Pancreas (tissue), 10 donors: ENCODE measurements at places on chromosomes 1 and 21. TPM values are rescaled to one million over a fixed set of nuclear protein-coding genes. Genes with fewer than 3 reads are reported as not detected.

Gene CLCA4
- 0.19 TPM for polyA plus RNA-seq

- no peaks in the 10 kb centered on the region for H3K4me1 ChIP-seq
- H3K36me3 ChIP-seq: no peaks in the 10 kb centered on the region
- H3K27me3 ChIP-seq: no peaks in the 10 kb centered on the region
- H3K4me3 ChIP-seq: no peak overlapping the region
- H3K27ac ChIP-seq: no peak overlapping the region
Observed at GRCh38 chr1:103162360-103162759, 54.0 kb upstream of the COL11A1 start.

DNA sequence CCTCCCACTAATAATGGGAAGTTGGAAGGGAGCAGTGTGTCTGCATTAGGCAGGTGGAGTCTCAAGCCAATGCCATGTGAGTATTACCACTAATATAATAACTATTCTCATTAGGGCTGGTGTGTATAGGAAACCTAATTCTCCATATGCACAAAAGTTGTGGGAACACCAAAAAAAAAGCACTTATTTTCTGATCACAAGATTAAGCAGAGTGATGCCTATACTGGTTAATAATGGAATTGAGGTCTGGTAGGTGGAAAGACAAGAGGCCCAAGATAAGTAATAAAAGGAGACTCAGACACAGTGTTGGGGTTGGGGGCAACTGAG lies 7.0 kb upstream of the NPL start:
- H3K36me3 ChIP-seq: no peaks in the 10 kb centered on the region
- H3K4me1 ChIP-seq: no peaks in the 10 kb centered on the region
- H3K27me3 ChIP-seq: no peaks in the 10 kb centered on the region
- no peak overlapping the region for H3K27ac ChIP-seq
- no peak for DNase-seq

DNA sequence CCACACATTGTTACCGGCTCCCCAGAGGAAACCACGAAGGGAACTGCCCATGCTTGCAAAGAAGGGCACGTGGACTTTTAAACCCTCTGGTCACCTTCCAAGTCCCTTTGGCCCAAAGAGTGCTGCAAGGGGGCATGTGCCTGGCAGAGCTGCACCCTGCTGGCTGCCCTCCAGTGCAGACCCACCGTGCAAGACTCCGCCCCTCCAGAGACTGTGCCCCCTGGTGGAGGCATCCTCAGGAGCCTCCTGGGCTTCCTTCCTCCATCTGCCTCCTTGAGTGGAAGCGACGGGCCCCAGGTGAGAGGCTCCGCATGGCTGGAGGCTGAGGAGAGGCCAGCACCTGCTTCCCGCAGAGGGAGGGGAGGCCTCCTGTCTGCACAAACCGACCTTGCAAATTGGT lies 100.6 kb downstream of the CRYAA start:
- H3K4me1 ChIP-seq: no peaks in the 10 kb centered on the region
- H3K36me3 ChIP-seq: no peaks in the 10 kb centered on the region
- H3K27ac ChIP-seq: no peak overlapping the region
- no peaks in the 10 kb centered on the region for H3K27me3 ChIP-seq

GRCh38 chr1:47805921-47806361 lies 191.2 kb downstream of the TRABD2B start:
- no peak overlapping the region for H3K4me3 ChIP-seq
- no peaks in the 10 kb centered on the region for H3K27me3 ChIP-seq
- no peak overlapping the region for H3K27ac ChIP-seq

Gene PHLDA3
- 10.8 TPM for polyA plus RNA-seq

GRCh38 chr1:91026320-91026719 lies 4.5 kb upstream of the ZNF644 start:
- H3K4me3 ChIP-seq: no peak overlapping the region
- no peaks in the 10 kb centered on the region for H3K36me3 ChIP-seq
- H3K27me3 ChIP-seq: no peaks in the 10 kb centered on the region
- no peak for DNase-seq
- H3K27ac ChIP-seq: no peak overlapping the region

DNA sequence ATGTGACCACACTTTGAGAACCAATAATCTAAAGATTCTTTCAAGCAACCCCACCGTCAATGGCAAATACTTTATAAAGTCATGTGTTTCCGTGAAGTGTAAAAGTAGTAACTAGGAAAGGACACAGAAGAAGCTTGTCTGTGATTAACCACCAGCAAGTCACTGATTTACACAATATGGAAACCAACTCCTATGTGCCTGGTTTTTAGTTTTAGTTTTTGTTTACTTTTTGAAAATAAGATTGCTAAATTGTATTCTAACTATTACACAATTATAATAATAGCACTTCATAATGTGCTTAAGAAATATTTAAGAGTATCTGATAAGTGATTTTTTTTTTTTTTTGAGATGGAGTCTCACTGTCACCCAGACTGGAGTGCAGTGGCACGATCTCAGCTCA lies 13.0 kb downstream of the FMO2 start:
- DNase-seq: no peak
- no peaks in the 10 kb centered on the region for H3K36me3 ChIP-seq
- H3K27me3 ChIP-seq: no peaks in the 10 kb centered on the region
- no peaks in the 10 kb centered on the region for H3K4me1 ChIP-seq

DNA sequence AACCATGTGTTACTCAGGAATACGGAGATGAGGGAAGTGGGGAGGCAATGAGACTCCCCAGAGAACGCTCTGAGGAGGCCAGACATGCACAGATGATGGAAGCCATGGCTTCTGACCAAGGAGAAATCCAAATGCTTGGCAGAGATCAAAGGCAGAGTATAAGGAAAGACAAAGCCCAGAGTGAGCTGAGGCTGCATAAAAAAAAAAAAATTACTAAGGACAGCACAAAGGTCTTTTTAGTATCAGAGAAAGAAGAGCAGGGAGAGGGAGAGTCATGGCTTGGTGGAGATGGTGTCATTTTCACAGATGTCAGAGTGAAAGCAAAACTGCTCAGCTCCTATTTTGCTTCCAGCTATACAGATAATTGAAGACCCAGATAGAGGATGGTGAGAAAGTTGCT lies 8.1 kb upstream of the NCF2 start:
- DNase-seq: no peak
- H3K36me3 ChIP-seq: no peaks in the 10 kb centered on the region
- no peak overlapping the region for H3K4me3 ChIP-seq
- no peak overlapping the region for H3K27ac ChIP-seq
- H3K4me1 ChIP-seq: no peaks in the 10 kb centered on the region

DNA sequence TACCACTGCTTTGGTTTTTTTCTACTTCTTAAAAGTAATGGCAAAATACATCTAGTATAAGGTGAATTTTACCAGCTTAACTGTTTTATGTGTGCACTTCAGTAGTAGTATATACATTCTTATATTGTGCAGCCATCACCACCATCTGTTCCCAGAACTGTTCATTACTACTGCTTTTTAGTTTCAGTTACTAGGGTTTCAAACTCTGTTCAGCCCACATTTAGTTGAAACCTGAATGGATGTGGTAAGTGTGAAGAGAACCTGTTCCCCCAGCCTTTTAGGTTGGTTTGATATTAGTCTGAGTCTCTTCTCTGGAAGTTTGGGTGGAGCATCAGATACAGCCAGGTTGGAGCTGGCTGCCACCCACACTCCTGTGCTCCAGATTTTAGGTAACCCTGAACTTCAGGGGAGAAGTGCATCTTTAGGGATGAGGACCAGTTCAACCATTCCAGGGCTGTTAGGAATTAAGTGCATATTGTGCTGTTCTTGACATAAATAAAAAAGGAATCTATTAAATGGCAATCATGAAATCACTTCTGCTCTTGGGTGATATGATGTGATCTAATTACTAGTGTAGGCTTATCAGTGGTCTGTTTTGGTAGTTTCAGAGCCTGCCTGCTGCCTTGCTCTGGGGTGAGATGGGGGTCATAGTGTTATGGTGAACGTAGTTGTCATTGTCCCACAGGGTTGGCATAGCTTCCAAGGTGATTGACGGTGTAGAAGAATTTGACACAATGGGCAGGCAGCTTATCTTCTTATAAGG lies 32.1 kb downstream of the URB2 start:
- H3K4me3 ChIP-seq: no peak overlapping the region
- H3K36me3 ChIP-seq: peaks cover 3% of the 10 kb centered on the region
- no peak overlapping the region for H3K27ac ChIP-seq
- DNase-seq: no peak

GRCh38 chr1:91552091-91552490 lies 51.4 kb downstream of the CDC7 start:
- no peaks in the 10 kb centered on the region for H3K4me1 ChIP-seq
- no peak overlapping the region for H3K4me3 ChIP-seq
- no peak for DNase-seq
- H3K27me3 ChIP-seq: no peaks in the 10 kb centered on the region
- no peak overlapping the region for H3K27ac ChIP-seq

DNA sequence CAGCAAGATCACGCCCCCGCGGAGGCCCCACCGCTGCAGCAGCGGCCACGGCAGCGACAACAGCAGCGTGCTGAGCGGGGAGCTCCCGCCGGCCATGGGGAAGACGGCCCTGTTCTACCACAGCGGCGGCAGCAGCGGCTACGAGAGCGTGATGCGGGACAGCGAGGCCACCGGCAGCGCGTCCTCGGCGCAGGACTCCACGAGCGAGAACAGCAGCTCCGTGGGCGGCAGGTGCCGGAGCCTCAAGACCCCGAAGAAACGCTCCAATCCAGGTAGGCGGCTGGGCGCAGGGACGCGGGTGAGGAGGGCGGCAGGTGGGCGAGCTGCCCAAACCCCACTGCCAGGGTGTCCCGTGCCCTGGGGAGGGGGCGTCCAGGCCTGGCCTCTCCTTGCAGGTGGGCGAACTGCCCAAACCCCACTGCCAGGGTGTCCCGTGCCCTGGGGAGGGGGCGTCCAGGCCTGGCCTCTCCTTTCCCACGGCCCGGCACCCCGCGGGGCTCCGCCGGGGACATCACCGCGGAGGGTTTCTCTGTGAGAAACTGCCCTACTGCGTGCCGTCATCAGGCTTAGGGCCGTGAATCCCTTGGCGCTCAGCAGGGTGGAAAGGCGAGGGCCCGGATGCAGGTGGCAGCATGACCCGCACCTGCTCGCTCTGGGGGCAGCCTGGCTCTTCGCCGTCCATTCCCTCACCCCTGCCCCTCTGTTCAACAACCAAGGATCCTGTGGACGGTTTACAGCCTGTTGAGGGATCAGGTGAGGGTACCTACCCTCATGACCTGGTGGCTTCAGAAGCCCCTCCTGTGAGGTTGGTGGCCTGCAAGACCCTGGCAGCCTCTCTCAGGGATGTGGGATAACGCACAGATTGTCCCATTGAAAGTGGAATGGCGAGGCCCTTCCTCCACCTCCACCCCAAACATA lies 534.0 kb downstream of the KIF26B start:
- H3K27me3 ChIP-seq: no peaks in the 10 kb centered on the region
- no peak overlapping the region for H3K27ac ChIP-seq
- H3K4me3 ChIP-seq: no peak overlapping the region
- no peak for DNase-seq
- H3K4me1 ChIP-seq: no peaks in the 10 kb centered on the region
- H3K36me3 ChIP-seq: no peaks in the 10 kb centered on the region

Gene KCNJ9
- polyA plus RNA-seq: 0.02 TPM

DNA sequence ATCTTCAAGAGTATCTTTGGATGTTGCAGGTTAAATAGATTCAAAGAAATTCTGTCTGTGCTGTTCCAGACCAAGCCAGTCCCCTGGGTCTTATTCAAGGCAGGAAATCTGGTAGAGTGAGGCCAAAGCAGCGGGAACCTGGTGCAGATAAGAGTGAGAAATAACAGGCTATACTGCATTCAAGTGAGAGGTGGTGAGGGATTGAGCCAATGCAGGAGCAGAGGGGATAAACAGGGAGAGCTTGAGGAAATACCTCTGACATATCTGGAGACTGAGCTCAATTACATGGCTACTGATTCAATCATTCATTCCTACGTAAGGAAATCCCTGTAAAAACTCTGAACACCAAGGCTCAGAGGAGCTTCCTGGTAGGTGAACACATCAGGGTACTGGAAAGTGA lies 17.2 kb upstream of the PSMA5 start:
- H3K27ac ChIP-seq: no peak overlapping the region
- no peak overlapping the region for H3K4me3 ChIP-seq
- H3K4me1 ChIP-seq: no peaks in the 10 kb centered on the region
- no peak for DNase-seq
- no peaks in the 10 kb centered on the region for H3K27me3 ChIP-seq

DNA sequence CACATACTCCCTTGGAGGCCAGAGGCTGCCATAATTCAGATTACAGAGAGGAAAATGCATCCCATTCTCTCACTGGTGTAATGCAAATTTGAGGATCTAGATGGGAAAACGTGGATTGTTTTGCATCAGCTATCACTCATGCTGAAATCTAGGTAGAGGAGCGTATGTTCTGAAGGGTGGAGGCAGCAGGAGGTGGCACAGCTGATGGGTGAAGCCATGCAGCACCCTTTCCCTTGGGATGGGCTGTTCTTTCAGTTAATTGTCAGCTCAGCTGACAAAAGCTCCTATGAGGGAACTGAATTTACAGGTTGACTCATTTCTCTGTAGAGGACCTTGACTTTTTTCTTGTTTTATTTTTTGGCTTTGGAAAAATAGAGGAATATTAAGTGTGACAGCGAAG lies 41.8 kb downstream of the CAMTA1 start:
- H3K4me3 ChIP-seq: no peak overlapping the region
- no peak for DNase-seq
- H3K27ac ChIP-seq: peak overlapping the region; percentile 57
- peaks cover 22% of the 10 kb centered on the region for H3K4me1 ChIP-seq

Gene SLC6A9
- polyA plus RNA-seq: 3.9 TPM

DNA sequence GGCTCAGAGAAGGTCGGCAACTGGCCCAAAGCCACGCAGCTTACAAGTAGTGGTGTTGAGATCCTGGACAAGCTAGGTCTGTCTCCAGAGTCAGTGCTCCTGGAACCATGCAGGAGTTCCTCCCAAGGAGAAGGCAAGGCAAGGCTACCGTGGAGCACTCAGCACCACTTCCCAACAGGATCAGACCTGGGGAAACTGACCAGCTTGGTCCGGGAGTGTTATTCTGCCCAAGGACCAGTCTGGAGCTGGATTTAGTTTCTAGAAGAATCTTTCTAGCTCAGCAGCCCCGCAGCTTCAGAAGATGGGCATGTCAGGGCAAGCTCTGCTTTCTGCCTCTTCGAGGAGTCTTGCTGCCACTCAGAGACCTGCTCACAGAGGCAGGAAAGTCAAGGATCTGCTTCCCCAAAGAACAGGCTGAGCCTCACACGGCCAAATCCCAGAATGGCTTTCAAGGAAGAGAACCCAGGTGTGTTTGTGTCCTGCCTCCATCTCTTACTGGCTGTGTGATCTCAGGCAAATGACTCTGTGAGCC lies 302.8 kb downstream of the MATN1 start:
- no peak overlapping the region for H3K27ac ChIP-seq
- no peak overlapping the region for H3K4me3 ChIP-seq
- H3K27me3 ChIP-seq: no peaks in the 10 kb centered on the region
- H3K36me3 ChIP-seq: no peaks in the 10 kb centered on the region
- no peaks in the 10 kb centered on the region for H3K4me1 ChIP-seq
